Progenitor cell of endocrine pancreas (in vitro differentiated cells): ENCODE measurements at places on chromosomes 16 and 17.

DNA sequence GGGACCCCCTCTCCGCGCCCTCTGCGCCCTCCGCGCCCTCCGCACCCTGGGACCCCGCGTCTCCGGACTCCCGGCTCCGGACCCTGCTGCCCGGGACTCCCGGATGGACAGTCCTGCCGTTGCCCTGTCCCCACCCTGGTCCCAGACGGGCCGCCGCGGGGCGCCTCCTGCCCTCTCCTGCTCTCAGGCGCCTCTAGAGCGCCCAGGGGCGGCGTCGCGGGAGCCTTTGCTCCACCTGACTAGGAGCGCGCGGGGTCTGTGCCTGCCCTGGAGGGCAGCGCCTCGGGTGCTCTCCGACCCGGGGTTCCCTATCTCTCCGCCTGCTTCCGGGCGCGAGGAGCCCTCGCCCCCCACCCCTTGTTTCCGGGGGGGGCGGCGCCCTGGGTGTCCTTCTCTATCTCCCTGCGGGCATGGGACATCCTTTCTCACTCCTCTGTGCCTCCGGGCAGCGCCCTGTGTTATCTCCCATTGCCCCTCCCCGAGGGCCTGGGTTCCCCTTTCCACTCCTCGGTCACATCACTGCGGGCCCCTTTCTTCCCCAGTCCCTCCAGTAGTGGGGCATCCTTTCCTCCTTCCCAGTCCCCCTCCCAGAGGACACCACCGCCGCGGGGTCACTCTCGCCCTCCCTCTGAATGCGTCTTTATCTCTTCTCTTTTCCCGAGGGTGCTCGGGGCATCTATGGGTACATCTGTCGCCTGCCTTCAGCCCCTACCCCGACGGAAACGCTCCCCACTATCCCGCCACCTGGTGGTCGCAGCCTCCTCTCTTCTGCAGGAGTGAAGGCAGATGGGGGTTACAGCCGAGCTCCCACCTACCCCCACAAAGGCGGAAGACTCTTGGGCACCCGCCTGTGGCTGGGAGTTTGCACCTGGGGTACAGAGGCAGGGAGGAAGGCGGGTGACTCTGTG lies 875 bp downstream of the PRKCB start:
- DNase-seq: no peak

DNA sequence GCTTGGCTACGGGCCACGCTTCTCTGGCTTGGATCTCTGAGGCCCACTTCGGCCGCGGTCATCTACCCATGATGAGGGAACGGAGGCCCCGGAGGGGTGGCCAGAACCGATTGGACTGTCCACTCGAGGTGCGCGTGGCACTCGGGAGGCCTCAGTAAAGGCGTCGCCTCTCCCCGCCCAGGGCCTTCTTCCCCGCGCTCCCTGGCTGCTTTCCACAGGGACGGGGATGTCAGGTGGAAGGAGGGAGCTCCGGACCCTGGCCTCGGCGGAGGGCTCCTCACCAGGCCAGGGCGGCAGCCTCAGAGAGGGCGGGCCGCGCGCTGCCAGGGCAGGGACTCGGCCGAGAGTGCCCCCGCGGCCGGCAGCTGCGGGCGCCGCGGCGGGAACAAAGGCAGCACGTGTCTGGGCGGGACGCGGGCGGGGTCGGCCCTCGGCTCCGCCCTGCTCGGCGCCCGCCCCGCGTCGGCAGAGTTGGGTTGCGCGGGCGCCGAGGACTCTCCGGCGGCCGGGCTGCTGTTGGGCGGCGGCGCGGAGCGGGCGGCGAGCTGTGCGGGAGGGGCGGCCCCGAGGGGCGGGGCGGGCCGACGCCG lies 587 bp upstream of the CDK5R1 start:
- peak; percentile 54 for DNase-seq

- no peak for DNase-seq
Measured at GRCh38 chr16:27551036-27551435, 1.1 kb downstream of the KATNIP start.

- DNase-seq: no peak
Measured at GRCh38 chr17:69733171-69734012, 318.9 kb downstream of the MAP2K6 start.

GRCh38 chr17:12789481-12790248 lies at the start of gene ARHGAP44:
ARHGAP44 (plus strand) TSS chr17:12789498; CDS start chr17:12789839, 341 bp downstream.
- DNase-seq: peak; percentile 74

- no peak for DNase-seq
Measured at GRCh38 chr16:62709794-62710193, 673.6 kb upstream of the CDH8 start.

- DNase-seq: no peak
Measured at GRCh38 chr17:56653877-56654276, 60.4 kb downstream of the NOG start.

DNA sequence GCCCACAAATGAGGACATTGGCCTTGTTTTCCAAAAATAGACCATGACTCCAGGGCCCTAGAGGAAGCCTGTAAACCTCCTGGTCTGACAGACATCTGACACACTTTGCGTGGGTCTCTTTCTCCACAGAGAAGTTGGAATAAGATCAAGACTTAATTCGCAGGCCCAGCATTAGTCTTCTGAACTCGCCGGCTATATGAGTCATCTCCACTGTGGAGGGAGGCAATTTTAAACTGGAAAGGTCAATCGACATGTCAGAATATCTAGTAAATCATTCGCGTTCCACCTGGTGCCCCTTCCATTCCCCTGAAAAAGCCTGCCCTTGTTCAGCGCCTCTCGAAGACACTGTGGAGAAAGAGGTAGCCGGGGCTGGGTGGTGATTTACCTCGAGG lies 140.1 kb downstream of the CLEC16A start:
- no peak for DNase-seq

- DNase-seq: no peak
Measured at GRCh38 chr16:61549327-61549726, 486.9 kb downstream of the CDH8 start.

DNA sequence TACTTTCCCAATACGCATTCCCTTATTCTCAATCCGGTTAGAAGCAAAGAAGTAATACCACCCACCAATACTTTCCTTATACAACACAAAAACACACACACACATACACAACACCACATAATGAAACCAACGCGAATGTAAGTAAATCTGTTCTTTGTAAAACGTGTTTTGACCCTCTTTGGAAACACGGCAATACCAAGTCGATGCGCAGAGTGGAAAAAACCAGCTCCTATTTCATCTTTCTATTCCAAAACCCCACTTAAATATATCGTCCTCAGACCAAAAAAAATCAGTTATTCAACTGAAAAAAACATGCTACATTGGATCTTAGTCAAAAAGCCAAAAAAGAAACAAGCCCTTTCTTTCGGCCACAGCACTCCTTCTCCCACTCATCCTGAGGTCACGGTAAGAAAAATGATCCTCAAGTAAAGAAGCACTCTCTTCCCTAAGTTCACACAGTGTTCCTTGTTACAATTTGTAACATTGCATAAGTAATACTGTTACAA lies 31.0 kb upstream of the ARL4D start:
- no peak for DNase-seq

- no peak for DNase-seq
Measured at GRCh38 chr16:85670840-85671239, 17.9 kb downstream of the GINS2 start.

GRCh38 chr16:70576431-70577255 lies 53.0 kb downstream of the SF3B3 start:
- no peak for DNase-seq

DNA sequence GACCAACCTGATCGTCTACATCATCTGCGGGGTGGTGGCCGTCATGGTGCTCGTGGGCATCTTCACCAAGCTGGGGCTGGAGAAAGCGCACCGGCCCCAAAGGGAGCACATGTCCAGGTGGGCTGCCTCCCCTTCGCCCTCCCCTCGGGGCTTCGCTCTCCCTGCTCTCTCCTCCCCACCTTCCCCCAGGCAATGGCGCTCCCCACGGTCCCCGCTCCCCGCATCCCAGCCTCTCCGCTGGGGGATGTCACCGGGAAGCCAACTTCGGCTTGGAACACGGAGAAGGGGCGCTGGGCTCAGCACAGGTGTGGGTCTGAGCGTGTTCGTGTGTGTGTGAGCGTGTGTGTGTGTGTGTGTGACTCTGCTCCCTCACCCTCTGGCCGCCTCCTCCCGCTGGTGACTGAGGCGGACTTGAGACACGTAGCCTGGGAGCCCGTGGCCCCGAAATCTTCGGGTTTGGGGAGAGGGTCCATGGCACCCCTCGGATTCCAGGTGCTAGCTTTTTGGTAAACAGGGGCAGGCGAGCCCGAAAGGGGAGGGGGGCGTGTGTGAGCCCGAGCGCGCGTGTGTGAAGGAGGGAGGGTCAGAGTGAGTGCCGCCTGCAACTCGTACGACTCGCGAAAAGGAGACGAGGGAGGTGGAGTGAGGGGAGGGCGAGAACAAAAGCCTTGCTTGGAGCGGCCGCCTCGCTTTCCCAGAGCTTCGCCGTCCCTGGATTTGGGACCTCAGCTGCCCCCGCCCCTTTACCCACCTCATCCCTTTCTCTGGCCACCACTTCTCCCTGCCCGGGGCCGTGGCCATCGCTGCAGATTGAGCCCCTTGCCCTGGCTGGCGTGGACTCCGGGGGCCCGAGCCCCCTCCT lies 1.3 kb downstream of the SHISA9 start:
- DNase-seq: peak; percentile 13

- DNase-seq: no peak
Measured at GRCh38 chr17:6241381-6241780, 171.2 kb downstream of the WSCD1 start.

DNA sequence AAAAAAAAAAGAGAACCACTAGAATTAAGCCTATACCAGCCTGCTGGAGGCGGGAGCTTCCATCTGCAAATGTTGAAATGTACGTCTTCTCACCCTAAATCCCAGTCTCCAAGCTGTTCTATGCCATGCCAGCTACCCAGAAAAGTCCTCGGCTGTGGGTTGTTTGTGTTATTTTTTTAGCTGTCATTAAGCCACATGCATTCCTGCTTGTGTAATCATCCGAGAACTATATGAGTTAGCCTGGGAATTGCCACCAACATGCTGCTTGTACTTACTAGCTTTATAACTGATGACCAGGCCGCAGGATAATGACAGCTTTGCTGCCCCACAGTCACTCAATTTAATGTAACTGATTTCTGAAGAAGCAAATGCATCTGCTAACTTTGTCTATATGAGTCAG lies 313.9 kb upstream of the SALL1 start:
- no peak for DNase-seq

DNA sequence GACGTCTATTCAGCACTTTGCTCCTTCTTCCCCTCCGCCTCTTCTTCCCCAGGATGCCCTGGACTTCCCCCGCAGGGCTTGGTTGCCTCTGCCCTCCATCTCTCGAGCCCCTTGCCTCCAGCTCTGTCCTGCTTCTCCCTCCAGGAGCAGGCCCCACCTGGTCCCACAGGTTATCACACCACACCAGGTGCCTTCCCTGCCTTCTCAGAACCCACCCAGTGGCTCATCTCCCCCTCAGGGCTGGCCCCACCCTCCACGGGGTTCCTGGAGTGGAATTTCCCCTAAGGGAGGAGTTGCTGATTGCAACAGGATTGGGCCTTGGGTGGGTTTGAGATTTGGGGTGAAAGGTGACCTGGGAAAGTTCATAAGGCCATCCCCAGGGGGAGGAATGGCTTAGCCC lies 49.0 kb upstream of the TAC4 start:
- no peak for DNase-seq

DNA sequence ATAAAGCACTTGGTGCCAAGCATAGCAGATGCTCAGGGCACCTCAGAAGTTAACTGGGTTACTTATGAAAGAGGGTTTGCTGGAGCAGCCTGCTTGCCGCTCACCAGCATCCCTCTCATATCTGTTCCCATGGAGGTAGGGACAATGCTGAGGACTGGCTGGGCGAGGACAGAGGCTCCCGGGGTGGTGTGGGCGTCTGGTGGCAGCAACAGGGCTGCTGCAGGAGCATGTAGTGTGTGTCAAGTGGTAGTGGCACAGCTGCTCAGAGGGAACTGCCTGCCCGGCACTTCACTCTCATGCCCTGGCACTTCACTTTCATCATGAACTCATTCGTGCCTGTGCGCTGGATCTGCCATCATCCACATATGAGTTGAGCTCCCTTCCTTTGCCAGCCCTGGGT lies 26.9 kb upstream of the ZNHIT3 start:
- DNase-seq: no peak

GRCh38 chr16:77225182-77225581 lies 26.0 kb downstream of the SYCE1L start:
- DNase-seq: no peak

- DNase-seq: no peak
Measured at GRCh38 chr17:57603978-57604377, 141.1 kb downstream of the CCDC182 start.

DNA sequence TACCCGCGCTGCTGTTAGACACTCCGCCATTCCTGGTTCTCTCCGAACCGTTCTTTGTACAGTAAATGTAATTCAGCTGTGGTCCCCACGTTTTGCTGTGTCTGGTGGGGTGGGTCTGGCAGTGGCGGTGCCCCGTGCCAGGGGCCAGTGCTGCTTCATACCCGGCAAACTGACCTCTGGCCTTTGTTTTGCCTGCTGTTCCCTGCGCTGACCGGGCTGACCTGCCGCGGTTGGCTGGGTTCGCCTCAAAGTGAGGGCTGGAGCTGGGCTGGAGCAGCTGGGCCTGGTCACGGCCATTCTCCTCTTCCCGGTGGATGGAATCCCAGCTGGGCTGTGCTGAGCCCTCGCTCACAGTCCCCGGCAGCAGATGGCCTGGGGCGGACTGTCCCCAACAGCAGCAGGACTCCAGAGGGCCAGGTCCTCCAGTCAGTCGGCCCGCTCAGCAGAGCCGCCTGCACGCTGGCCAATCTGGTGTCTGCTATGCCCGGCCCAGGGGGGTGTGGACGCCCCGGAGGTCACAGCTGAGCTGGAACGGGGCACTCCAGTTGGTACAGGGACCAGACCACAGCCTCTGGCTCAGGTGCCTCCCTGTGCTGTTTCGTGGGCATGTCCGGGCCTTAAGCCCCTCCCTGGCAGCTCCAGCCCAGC lies 1.5 kb upstream of the WFIKKN1 start:
- peak; percentile 51 for DNase-seq

DNA sequence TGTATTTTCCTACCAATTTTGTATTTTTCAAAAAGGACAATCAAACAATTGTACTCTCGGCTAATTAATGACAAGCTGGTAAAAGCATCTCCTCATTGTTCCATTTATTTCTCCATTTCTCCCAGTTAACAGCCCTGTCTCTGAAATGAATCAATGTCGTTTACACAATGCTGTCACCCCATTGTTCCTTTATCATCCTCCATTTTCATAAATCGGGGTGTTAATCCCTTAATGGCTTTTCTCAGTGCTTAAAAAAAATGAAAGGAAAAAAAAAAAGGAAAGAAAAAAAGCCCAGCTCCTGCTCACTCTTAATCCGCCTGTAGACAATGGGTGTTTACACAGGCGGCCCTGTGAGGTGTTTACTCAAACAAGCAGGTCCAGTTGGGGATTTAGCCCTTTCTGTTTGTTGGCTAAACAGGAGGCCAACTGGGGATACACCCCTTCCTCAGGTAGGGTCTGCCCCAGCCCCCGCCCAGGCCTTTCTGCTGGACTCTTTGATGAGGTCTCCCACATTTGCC lies 86.8 kb upstream of the SALL1 start:
- DNase-seq: no peak

DNA sequence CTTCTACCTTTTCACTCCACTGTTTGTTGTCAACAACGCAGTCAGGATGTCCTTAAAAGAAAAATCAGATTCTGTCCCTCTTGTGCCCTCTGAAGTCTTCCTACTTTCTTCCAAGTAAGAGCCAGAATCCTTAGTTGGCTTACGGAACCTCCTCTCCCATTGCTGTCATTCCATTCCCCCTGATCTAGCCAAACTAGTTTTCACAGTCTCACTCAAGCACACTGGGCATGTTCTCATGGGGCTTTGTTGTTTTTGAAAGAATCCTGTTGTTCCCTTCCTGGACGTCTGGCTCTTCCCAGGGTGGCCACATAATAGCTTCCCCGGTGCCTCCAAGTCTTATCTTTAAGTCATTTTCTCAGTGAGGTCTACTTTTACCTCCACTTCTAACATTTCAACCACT lies 158.6 kb upstream of the ELAC2 start:
- no peak for DNase-seq
